ENCODE measurements at places on chromosomes 5 and 9.
A peak's percentile ranks its signal among the peaks of the same experiment; 100 is the strongest.

DNA sequence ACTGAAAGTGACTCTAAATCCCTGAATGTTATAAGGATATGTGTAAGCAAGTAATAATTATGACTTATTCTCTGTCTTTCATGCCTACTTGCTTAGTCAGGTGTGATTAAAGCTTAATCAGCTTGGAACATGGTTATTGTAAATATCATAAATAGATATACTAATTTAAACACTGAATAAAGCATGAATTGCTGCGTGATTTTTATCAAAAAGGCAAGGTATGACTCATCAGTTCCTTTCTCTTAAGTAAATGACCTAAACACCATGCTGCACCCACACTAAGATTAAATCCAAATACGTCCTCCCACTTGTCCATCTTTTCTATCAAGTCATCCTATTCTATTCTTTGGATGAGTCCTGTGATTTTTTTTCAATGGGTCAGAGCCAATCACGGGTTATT lies 124.6 kb upstream of the MTAP start:
- DNase-seq, result peak; percentile 84

GRCh38 chr9:127128341-127129072 lies 6.1 kb upstream of the ANGPTL2 start:
- peak; percentile 76 for DNase-seq

DNA sequence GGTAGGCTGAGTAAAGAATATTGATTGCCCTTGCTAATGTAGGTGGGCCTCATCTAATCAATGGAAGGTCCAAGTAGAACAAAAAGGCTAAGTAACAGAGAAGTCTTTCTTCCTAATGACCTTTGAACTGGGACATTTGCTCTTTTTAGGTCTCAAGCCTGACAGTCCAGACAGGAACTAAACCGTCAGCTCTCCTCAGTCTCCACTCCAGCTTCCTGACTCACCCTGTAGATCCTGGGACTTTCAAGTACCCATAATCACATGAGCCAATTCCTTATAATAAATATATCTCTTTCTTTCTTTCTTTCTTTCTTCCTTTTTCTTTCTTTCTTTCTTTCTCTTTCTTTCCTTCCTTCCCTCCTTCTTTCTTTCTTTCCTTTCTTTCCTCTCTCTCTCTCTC lies 479.5 kb upstream of the PAPPA start:
- DNase-seq, result no peak

- peak; percentile 50 for DNase-seq
Observed at GRCh38 chr9:92294297-92294676, 790 bp upstream of the IARS1 start.

- peak; percentile 87 for DNase-seq
Observed at GRCh38 chr5:138354926-138355378, 2.5 kb downstream of the KDM3B start.

DNA sequence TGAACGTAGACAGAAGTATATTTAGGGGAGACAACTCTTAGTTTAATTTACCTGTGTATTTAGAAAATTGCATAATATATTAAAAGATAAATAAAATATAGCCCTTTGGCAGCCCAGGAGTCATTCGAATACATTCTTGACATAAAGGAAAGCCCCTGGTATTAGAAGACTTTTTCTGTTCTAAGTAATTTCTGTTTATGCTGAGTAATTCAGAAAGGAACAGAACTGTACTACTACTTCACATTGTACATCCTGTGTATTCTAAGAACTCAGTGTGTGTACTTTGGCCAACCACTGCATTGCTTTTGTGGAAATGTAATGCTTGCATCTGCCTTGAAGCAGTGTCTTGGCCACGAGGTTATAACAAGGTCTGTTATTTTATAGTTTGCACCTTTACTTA lies 136.4 kb downstream of the KDM4C start:
- DNase-seq, result no peak

Measured in EH (cell line).